ENCODE measurements at places on chromosomes 1 and 21. TPM values are rescaled to one million over a fixed set of nuclear protein-coding genes. Genes with fewer than 3 reads are reported as not detected.

DNA sequence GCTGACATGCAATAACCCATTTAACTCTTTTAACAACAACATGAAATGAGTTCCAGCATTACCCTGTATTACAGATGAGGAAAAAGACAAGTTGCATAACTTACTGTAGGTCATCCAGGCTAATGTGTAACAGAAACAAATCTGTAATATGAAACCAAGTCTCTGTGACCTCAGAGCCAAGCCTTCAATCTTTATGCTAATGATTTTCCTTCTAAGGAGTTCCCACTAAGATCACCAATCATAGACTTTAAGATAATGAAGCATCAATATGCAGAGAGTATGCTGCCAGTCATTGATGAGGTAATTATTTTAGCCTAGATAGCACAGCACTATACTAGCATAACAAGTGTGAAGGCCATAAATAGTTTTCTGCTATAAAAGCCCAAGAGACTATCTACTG, 35.6 kb upstream of the RNPC3 start:
- DNase-seq, result no peak

DNA sequence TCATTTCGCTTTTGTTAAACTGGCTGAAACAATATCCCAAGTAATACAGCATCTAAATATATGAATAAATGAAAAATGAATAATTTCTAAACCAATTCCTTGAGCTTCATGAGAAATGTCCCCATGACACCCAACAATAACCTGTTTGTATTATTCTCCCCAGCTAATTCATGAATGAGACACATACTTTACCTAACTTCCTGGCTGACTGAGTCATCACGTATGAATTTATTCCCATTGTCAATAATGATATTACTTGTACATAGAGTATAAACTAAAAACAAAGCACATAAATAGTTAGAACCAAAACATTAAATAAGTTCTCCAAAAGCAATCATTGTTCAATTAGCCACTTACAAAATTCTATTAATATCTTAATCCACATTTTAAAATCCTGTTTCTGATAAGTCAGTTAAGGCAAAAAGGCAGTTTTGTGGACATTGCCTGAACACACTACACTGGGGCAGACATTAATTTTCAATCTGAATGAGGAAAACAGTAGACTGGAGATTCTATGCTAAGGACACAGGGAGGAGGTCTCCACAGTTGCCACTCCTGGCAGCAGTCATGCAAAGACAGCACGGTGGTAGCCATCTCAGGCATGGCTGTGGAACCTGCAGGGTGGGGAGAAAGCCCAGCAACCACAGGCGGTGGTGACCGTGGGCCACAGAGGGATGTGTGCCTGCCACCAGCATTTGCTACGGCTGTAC, 48.2 kb downstream of the SLC9C2 start:
- DNase-seq, result no peak

DNA sequence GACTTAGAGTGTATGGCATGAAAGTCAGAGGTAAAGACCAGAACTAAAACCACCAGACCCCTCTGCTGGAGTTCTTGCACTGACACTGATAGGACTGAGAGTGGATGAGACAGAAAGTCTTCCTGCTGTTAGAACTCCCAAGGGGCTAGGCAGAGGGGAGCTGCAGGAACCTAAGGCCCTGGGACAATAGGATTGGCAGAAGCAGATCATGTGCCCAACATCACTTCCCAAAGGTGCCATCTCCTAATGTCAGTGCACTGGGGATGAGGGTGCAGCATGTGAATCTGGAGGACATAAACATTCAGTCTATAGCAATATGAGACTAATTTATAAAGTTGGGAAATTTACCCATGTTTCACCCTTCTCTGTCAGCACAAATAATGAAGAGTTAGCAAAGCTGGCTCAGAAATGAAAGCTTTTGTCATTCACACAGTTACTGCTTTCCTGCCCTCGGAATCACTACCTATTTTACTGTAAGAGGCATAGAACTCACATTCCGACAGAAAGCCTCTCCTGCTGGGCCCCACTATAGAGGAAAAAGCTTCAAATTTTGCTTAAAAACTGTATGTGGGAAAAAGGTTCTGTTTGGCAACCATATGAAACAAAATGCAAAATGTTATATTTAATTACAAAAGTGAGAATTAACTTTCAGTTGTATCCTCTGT, 49.9 kb upstream of the SSX2IP start:
- DNase-seq, result no peak

DNA sequence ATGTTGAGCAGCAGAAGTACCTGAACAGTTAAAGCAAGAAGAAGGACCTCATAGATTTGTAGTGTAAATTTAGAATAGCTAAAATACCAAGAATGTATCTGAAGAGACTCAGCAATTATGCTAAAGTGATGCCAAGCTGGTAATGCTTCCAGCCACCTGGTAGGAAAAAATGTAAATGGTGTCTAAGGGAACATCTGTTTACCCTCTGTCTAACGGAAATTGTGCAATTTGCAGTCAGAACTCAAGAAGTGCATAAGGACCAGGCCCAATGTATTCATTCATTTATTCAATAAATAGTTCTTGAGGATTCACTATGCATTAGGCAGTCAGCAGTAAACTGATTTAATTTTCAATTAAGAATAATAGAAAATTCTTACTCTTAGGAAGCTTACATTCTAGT, 116.0 kb upstream of the ADGRL4 start:
- DNase-seq, result no peak

DNA sequence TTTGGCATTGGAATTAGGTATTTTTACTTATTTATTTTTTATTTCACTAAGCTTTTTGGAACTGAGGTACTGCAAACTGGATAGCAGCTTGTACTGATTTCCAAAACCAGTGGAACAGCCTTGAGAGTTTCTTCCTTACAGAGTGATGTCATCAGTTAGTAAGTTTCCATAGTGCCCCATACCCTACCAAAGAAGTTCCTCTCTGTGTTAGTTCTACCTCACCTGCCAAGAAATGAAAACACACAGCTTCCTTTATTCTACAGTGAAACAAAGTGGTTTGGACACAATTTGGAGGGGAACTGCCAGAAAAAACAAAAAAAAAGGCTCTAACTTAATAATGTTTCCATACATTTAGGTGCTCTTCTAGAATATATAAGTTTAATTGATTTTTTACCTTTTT, 430.9 kb upstream of the ADGRL2 start:
- DNase-seq, result no peak

DNA sequence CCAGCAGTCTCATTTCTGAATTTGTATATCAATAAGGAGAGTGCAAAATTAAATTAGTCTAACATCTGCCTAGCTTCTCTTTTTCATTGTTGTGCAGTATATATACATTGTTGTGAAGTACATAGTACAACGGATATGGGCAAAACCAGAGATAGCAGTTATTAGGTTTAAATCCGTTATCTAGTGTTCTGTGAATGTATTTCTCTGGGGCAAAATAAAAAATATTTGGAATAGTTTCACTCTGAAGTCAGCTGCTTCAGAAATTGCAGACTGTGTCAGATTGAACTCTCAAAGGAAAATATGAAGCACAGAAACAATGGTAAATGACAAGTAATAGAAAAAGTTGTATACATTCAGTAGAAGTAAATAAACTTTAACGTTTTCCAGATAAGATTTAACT, 836.5 kb upstream of the CXADR start:
- DNase-seq, result no peak

DNA sequence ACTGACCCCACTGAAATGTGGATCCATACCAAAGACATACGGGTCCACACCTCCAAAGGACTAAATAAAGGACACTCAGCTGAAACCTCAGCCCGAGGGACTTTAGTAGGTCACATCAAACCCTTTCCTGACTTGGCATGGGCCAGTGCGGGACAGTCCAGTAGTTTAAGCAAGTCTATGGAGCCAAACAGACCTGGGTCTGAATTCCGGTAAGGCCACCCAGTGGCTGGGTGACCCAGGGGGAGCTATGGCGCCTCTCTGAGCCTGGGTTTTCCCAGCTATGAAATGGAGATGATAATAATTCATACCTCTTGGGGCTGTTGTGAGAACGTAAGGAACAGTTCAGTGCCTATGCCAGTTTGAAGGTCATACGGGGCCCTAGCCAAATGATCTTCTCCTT, 36.2 kb upstream of the ZBTB40 start:
- no peak for DNase-seq

- DNase-seq, result no peak
These were observed 116.6 kb upstream of the PRDX6 start for GRCh38 chr1:173360487-173361063.

DNA sequence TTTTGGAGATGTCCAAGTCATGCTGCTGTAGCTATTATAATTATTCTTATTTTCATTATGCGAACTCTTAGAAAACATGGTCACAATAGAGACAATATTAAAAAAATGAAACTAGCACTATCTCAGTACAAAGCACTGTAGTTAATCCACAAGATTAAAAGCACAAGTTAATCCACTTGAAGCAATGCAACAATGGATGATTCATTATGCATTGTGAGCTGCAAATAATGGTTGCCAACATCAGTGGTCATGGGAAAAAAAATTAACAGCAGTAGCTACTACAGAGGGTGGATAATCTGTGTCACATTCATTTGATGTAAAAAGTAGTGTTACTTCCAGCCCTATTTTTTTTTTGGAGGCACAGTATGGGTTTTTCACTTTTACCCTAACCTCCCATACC, 56.7 kb downstream of the DPT start:
- no peak for DNase-seq

- no peak for DNase-seq
These were observed 215.1 kb downstream of the S1PR1 start for GRCh38 chr1:101451888-101452287.

DNA sequence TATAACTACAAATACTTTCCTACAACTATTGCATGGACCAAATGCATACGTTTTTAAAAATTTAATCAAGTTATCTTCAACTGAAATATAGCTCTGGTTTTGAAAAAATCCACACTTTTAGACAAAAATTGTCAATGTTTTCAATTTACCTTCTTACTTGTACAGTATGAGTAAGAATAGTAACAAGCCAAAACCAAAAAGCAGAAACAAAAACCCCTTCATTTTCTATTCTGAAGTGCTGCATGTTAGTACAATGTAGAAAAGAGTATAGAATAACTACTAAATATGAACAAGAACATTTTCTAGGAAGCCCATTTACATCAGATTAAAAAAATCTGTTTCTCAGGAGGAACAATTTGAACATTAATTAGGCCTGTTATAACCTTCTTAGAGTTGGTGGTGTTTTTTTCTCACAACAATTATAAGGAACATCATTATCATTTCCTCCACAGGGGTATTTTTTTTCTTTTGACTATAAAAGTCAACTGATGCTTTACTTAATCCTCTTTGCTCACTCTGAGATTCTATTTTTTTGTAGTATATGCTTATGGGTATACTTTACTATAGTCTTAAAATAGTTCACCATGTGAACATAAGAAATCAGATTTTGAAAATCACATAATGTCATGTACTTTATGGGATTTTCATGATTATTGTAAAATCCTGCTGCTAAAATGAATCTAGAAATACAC, 475.4 kb downstream of the PTBP2 start:
- no peak for DNase-seq

GRCh38 chr1:31215065-31215570, 24.6 kb downstream of the NKAIN1 start:
- DNase-seq, result no peak

DNA sequence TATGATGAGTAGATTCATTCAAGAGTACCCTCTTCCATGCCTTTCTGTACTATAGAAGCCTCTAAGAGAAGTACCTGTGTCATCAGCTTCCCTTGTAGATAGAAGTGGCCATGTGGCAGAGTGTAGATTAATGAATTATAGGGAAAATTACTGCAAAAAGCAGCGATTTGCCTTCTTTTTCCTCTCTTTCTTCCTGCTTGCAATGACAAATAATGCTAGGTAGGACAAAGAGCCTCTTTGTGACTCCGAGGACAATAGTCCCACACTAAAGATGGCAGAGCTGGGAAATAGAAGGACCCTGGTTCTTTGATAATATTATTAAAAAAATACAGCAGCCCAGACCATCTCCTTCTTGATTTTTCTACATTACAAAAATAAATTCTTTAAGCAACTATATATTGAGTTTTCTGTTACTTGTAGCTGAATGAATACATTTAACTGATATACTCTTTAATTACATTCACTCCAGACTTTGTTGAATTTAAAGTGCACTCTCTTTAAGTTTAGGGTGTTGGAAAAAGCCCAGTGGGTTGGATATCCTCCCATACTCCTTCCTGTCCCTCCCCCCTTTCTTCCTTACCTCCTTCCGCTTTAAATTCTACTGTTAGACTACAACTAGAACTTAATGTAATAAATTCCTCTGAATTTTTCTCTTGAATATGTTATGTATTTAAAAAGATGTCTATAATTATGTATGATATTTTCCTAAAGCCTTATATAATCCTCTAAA, 198.2 kb upstream of the APP start:
- no peak for DNase-seq

DNA sequence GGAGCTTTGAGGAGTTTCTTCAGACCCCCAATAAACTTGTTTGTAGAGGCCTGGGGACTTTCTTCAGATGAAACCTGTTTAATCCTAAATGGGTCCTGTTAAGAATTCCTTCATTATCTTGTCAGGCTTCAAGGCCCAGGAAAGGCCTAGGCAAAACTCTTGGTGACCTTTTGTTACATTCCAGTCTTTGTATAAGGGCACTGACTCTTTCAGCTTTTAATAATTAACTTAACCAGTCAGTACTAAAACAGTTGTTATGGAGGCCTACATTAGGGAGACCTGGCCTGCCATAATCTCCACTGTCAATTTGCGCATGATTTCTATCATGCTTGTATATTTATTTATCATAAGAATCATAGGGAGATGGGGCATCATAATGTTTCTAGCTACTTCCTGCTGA, 110.2 kb downstream of the FCRL5 start:
- no peak for DNase-seq

DNA sequence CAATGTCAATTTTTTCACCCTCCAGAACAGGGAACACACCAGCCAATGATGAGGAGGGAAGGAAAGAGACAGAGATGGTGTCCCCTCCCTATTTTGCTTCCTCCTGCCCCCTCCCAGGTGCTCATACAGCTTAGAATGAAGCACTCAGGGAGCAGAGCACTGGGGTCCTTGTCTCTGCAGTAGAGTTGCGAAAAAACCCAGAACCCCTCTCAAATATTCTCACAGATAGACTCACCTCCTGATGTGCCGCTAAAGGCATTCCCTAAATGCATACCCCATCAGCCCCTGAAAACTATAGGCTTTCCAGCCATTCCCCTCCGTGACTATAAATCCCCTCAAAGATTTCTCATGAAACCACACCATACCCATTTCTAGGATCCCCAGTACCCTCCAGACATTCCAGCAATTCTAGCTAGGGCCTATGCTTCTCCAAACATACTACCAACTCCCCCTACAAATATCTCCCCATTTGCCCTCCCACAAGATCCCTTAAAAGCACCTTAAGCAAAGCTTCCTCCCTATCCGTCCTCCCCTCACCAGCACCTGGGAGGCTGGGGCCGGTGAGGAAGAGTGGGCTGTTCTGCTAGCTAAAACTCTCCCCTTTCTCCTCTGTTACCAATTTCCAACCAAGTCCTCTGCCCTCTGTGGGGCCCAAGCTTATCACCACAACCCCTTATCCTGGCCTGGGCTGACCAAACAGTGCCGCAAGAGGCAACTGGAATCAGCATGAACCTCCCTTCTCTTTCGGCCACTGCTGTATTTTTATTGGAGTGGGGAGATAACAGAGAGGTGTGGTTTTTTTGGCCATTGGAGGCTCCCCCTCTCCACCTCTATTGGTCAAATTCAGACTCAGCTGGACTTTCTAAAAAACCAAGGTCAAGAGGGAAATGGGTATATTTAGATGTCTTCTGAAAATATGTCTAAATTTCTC, 54.7 kb downstream of the RHBG start:
- DNase-seq, result no peak

The SLC30A2 gene
- not detected for total RNA-seq

The PMF1 gene
- 46.1 TPM for total RNA-seq

The TNNT2 gene
- total RNA-seq, result 128 TPM

The RHD gene
- total RNA-seq, result not detected

The E2F2 gene
- total RNA-seq, result 0.20 TPM

The VHLL gene
- not detected for total RNA-seq

The TMOD4 gene
- total RNA-seq, result 1.1 TPM

The BRWD1 gene
- 92.1 TPM for total RNA-seq

The SGIP1 gene
- total RNA-seq, result 14.7 TPM

The TSPEAR gene
- total RNA-seq, result not detected

Data from tibial nerve (tissue), 4 donors.